HuH-7 (cell line): ENCODE measurements at places on chromosomes 16 and 17.
A peak's percentile ranks its signal among the peaks of the same experiment; 100 is the strongest.

GRCh38 chr16:69123910-69124309 is 8.5 kb downstream of the CHTF8 start:
- peak; percentile 64 for DNase-seq

GRCh38 chr17:48054238-48055185 is 6.4 kb downstream of the NFE2L1 start:
- DNase-seq: no peak

- no peak for DNase-seq
These were observed 541.3 kb downstream of the CDH11 start for GRCh38 chr16:64580558-64580957.

GRCh38 chr17:47611372-47612350 is 38.1 kb upstream of the KPNB1 start:
- DNase-seq: peak; percentile 17

DNA sequence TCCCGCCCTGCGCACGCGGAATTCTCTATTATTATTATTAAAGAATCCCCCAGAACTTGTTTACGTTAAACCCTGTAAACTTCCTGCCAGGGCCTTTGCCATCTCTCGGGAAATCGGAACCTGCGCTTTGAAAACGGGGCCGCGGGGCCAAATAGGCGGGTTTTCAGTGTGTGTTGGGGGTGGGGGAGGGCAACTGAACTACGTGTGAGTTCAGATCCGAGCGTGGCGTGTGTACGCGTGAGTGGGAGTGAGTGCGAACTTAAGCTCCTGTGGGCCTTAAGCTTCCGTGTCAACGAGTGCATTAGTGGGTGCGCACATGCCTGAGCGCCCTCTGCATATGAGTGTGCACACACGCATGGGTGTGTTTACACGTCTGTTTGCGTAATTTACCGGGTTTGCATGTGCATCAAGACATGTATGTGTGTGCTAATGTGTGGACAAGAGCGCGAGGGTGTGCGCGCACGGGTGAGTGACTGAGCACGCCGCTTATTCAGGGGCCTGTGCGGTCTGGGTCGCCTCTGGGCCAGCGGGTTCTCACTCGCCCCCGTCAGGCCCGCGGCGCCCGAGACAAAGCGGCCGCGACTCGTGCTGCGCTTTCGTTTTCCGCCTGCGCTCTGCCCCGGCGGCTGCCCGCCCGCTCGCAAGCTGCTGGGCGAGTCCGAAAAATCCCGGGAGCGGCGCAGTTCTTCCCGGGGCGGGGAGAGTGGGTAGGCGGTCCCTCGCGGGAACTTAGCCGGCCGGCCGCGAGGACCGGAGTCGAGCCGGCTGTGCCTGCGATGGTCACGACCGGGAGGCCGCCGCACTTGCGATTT is 1.2 kb upstream of the FOXF1 start:
- peak; percentile 69 for DNase-seq

DNA sequence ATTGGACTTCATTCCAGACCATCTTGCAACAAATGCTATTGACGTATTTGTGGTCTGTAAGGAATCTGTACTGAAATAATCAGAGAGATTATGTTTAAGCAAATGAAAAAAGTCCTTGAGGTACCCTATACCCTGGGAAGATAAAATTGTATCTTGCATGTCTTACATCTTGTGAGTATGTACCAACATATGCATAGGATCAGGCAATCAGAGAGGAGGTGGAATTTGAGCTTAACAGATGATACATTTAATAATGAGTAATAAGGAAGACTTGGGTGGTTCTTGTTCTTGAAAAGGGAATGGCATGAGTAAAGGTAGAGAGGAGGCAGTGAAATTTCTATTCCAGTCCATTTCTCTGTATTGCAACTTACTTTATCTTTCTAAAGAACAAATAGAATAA is 10.6 kb downstream of the MOSMO start:
- no peak for DNase-seq

DNA sequence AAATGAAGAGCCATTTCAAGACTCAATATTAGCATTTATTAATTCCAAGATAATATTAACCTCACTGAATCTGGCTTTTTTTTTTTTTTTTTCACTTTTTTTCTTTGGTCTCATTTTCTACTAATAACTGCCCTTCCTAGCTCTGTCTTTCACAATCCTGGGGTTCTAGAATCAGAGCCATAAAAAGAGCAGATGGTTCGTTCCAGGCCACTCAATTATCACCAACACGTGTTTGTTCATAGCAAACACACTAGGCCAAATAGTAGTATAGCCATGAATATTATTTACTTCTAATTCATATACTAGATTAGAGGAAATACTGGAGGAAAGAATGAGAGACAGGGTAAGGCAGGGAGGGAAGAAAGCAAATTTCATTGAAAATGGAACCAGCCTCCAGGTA is 39.8 kb downstream of the TEX2 start:
- no peak for DNase-seq

GRCh38 chr17:15309793-15310192 is 31.6 kb downstream of the TEKT3 start:
- DNase-seq: no peak

GRCh38 chr17:32458371-32458770 is 14.1 kb downstream of the PSMD11 start:
- no peak for DNase-seq

DNA sequence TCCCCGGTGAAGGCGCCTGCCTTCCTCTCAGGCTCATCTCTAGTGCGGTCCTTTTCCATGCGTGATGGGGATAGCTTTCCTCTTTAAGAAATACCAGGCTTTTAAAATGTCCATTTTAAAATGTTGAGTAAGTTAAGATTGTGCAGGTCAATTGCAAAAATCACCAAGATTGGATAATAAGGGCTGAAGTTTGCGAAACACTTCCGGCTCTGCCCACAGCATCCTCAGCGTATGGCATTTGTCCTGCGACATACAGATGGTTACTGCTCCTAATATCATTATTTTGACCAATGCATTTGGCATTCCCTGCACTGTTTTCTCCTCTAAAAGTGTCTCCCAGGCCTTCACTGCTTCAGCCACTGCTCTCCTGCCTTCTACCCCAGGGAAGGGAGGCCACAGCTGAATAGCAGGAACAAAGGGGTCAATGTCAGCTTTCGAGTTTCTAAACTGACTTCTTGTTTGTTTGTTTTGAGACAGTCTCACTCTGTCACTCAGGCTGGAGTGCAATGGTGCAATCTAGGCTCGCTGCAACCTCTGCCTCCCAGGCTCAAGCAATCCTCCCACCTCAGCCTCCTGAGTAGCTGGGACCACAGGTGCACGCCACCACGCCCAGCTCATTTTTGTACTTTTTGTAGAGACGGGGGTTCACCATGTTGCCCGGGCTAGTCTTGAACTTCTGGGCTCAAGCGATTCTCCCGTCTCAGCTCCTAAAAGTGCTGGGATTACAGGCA is 91.9 kb downstream of the CRISPLD2 start:
- DNase-seq: no peak

GRCh38 chr17:8602679-8603078 is 27.8 kb downstream of the MYH10 start:
- no peak for DNase-seq

DNA sequence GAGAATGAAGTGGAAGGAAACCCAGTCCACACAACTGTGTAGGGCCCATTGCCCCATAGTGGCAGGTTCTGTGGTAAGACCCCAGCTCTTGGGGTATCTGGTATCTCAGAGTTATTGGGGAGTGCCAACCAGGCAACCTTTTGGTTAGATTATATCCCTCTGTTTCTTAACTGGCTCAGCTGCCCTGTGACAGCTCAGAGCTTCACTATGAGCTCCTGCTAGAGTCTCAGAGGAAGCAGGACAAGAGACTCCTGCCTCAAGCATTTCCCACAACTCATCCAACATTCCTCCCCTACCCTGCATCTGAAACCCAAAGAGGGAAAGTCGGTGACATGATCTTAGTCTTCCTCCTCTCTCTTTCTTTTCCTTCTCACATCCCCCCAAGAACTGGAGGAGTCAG is 292.3 kb downstream of the SHISA9 start:
- DNase-seq: no peak

DNA sequence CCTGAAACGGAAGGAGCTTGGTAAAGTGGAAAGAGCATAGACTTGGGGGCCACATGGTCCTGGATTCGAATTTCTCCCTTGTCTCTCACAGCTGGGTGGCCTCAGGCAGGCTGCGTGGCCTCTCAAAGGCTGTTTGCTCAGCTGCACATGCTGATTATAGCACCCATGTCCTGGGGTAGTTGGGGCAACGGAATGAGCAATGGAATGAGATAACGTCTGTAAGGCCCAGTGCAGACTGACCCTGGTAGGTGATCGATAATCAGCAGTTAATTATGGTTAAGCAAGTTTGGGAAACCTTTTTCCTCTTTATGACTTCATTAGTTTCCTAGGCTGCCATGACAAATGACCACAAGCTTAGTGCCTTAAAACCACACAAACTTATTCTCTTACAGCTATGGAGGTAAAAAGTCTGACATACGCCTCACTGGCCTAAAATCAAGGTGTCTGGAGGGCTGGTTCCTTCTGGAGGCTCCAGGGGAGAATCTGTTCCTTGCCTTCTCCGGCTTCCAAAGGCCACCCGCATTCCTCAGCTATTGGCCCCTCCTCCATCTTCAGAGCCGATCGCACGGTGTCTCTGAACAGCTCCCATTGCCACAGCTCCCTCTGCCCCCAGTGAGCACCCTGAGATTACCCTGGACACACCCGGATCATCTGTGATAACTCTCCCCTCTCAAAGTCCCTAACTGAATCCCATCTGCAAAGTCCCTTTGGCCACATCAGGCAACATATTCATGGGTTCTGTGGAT is 294.9 kb upstream of the FOXF1 start:
- DNase-seq: no peak

- DNase-seq: no peak
These were observed 1.0 kb downstream of the KAT8 start for GRCh38 chr16:31118223-31119155.

DNA sequence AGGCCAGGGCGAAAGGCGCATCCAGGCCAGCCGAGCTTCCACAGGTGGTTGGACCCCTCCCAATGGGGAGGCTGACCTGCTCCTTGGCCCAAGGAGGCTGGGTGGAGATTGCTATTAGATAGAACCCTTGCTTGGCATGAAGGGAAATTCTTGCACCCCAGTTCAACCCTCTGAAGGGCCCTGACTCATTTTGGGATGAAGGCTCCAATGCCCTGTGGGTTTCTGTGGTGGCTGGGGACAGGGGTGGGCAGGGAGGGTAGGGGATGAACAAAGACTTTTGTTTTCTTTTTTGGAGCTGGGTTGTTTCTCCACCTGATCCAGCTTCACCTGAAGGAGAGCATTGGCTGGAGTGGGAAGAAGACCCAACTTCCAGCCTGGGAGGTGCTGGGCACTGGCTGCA is 16.7 kb upstream of the TBX21 start:
- DNase-seq: no peak

DNA sequence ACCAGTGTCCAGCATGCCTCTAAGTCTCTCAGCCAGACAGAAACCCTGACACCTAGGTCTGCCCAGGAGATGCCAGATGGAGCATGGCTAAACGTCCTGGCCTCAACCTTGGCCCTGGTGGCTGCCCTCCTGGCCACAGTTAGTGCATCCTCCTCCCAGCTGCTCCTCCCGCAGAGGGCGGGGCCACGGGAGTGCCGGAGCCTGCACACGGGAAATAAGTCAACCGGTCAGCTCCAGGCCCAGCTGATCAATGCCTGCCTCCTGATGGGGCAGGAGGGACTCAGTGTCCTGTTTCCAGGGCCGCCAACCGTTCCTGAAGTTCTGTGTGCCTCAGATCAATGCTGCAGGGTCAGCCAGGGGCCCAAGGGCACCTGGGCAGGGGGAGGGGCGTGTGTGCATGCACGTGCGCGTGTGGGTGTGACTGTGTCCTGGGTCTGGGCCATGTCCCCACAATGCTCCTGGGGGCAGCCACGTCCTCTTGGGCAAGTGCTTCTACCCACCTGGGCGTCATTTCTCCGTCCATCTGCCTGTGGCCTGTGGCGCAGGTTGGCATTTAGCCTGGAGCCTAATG is 4.6 kb upstream of the KCNJ12 start:
- DNase-seq: no peak

DNA sequence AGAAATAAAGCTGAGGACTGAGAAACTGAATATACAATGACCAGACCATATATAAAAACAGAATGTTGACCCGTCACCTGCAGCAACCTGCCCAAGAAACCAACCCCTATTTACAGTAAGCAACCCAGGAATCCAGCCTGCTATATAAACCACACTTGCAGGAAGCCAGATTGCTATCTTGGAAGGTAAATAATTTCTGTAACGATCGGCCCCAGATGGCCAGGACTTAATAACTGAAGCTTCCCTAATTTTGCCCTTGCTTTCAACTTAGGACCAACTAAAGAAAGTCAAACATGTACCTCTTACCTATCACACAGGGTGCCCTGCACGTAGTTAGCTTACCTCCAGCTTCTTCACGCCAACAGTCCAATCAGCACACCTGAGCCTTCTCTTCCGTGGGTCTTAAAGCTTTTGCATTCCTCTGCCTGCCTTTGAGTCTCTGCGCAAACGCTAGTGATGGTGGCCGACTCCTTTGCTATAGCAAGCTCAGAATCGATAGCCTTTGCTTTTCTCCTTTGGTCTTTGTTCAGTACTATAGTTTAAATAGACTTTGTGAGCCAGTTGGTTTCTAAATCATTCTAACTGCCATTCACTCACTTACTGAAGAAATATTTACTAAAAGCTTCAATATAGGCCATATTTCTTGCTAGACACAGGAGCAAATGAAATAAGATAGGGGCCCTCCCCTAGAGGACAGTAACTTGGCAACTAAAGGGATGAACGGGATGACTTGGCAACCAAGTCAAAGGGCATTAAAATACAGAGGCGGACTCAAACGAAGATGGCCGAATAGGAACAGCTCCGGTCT is 31.3 kb downstream of the MPHOSPH6 start:
- no peak for DNase-seq

DNA sequence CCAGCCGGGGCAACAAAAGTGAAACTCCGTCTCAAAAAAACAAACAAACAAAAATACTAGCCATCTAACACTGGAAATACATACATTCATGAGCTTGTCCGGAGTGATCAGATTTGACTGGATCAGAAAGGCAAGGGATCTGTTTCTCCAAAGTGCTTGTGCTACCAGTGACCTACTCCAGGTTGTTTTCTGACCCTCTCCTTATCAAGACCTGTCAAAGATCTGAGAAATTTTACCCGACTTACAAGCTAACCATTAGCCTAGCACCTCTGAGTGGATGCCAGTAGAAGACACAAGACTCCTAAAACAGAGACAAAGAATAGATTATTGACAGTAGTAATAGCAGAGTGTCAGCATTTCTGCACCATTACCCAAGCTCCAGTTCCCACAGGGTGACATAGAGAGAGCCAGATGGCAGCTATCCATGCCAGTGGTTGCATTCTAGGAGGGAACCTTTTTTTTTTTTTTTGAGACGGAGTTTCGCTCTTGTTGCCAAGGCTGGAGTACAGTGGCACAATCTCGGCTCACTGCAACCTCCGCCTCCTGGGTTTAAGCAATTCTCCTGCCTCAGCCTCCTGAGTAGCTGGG is 9.8 kb downstream of the ASPA start:
- no peak for DNase-seq
